ENCODE measurements at places on chromosomes 4 and X.

DNA sequence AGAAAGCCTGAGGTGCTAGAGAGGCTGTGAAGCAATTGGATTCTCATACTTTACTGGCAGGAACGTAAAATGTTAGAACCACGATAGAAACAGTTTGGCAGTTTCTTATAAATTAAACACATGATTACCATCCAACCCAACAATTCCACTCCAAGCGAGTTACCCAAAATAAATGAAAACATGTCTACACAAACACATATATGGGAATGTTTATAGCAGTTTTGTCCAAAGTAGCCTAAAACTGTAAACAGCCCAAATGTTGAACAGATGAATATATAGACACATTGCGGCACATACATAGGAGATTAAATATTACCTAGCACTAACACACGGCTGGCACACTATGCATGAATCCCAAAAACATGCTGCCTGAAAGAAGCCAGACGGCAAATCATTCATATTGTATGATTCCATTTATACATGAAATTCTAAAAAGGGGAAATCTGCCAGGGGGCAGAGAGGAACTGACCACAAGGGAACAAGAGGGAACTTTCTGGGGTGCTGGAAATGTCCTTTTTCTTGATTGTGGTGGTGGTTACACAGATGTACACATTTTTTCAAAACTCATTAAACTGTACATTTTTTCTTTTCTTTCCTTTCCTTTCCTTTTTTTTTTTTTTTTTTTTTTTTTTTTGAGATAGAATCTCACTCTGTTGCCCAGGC lies 50.4 kb upstream of the SLC25A4 start:
- no peak for DNase-seq

GRCh38 chrX:146614663-146615478 lies 194.7 kb upstream of the CXorf51B start:
- DNase-seq = no peak

DNA sequence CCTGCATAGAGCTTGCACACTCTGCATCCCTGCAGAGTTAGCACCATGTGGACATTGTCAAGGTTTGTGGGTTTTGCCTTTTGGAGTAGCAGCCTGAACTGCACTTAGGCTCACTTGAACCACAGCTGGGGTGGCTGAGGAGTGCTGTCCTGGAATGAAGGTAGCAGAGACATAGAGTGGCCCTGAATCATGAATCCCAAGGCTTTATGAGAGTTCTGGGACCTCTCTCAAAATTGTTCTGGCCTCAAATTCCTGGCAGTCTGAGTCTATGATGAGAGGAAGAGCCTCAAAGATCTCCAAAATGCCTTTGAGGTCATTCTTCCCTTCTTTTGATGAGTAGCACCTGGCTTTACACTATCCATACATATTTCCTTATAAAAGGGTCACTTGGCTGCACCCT lies 37.1 kb upstream of the ADH1C start:
- DNase-seq = no peak

GRCh38 chr4:25723409-25723808 lies 67.8 kb downstream of the SLC34A2 start:
- DNase-seq = no peak

DNA sequence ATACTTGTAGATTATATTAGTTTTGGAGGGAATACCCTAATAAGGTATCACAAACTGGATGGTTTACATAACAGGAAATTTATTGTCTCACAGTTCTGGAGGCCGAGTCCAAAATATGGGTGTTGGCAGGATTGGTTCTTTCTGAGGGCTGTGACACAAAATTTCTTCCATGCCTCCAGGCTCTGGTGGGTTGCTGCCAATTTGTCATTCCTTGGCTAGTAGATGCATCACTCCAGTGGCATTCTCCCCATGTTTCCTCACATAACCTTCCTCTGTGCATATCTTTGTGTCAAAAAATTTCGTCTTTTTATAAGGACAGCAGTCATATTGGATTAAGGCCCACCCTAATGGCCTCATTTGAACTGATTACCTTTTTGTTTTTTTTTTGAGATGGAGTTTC lies 49.3 kb downstream of the APELA start:
- no peak for DNase-seq

DNA sequence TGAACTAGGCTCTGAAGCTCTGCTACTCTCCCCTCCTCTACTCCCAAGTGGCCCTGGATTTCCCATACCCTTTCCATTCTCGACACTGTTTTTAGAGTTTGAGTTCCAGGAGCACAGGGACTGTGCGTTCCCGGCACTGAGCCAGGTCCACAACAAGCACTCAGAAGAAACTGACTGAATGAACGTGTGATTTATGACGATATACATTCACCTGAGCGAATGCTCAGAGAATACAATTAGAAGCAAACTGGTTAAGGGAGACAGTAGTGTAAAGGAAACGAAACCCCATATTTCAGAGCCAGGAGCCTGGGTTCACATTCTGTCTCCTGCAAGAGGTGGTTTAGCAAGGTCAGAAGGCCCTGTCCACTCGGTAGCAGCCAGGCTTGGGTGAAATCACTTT lies 1.4 kb upstream of the KIAA0232 start:
- no peak for DNase-seq

DNA sequence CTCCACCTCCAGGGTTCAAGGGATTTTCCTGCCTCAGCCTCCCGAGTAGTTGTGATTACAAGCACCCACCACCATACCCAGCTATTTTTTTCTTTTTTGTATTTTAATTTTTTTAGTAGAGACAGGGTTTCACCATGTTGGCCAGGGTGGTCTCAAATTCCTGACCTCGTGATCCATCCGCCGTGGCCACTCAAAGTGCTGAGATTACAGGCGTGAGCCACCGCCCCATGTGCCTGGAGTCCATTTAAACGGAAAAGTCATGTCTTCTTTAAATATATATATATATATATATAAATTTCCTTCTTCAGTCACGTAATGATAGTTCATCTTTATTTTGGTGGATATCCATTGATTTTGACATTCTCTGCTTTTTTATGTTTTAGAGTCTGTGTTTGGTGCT lies 264.0 kb upstream of the PITX2 start:
- DNase-seq = no peak

DNA sequence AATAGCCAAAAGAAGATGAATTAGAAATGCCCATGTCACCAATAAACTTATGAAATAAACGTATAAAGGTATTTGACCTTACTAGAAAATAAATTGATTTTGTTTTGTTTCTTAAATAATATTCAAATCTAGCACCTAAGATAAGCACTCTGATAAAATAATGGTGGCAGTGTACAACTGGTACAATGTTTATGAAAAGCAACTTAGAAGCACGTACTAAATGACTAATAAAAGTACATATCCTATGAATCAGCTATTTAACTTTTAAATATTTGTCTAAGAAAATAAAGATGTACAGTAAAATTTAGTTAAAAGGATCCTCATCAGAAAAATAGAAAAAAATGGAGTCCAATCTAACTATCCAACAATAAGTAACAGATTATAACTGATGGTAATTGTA lies 6.7 kb downstream of the MANBA start:
- DNase-seq = no peak
